ENCODE measurements at places on chromosomes 4 and X.

- no peak for DNase-seq
Observed at GRCh38 chrX:80174925-80175574, 160.5 kb downstream of the TBX22 start.

DNA sequence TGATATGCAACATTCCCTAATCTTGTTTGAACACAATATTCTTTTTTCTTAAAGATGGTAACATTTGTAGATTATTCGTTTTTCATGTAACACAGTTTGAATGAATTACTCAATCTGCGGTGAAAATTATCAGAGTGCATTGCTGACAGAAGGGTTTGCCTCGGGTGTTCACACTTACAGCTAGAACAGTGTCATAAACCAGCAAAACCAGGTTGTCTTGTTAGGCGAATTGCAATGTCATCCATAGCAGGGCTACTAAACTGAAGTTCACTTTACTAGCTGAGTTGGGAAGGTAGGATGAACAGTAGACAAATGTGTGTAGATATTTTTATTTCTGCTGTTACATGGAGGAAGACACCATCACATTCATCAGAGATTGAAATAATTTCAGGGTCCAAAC is 98.9 kb downstream of the SLC39A8 start:
- no peak for DNase-seq

GRCh38 chr4:10108818-10109783 is 7.5 kb downstream of the WDR1 start:
- no peak for DNase-seq

DNA sequence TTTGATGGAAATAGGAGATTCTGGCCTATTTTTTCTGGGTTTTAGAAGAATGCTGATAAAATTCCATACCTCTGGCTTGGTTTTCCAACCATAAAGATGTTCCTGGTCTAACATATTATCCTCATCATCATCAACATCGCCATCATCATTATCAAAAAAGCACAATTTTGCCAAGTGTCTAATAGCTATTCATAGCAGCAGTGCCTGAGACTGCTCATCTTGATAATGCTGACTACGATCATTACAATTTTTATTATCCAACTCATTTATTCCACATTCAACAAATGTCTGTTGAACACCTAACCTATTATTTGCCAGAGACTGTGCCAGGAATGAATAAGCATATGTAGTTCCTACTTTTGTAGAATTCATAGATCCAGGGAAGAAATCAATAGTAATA is 303.5 kb upstream of the GATB start:
- no peak for DNase-seq

- DNase-seq: peak; percentile 26
Observed at GRCh38 chrX:39149761-39150160, 348.5 kb downstream of the MID1IP1 start.

- DNase-seq: no peak
Observed at GRCh38 chr4:23097251-23097650, 404.5 kb downstream of the GBA3 start.

DNA sequence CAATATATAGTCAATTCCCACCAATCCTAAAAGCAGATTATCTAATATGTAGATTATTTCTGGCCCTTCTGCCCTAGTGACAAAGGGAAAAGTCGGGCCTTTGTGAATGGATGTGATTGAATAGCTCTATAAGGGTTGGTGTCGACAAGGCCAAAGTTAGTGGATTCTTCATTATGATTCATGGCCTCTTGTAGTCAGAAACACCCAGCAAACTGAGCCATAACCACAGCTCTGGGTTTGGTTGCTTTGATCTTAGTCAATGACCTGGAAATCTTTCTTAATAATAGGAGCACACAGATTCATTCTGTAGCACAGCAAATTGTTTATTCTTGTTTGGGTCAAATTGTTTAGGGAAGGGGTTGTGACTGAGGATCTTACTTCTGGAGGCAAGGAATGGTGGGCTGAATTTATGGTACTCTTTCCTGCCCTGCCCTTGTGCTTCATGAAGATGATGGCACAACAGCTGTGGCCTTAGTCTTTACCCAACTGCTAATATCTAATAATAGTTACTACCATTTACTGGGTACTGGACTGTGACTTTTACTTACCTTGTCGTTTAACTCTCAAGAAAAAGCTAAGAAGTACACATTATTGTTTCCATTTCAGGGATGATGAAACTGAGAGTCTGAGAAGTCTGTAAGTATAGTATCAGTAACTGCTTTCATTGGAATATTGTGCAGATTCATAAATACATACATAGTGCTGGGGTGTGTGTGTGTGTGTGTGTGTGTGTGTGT is 74.0 kb downstream of the AFF2 start:
- DNase-seq: no peak

DNA sequence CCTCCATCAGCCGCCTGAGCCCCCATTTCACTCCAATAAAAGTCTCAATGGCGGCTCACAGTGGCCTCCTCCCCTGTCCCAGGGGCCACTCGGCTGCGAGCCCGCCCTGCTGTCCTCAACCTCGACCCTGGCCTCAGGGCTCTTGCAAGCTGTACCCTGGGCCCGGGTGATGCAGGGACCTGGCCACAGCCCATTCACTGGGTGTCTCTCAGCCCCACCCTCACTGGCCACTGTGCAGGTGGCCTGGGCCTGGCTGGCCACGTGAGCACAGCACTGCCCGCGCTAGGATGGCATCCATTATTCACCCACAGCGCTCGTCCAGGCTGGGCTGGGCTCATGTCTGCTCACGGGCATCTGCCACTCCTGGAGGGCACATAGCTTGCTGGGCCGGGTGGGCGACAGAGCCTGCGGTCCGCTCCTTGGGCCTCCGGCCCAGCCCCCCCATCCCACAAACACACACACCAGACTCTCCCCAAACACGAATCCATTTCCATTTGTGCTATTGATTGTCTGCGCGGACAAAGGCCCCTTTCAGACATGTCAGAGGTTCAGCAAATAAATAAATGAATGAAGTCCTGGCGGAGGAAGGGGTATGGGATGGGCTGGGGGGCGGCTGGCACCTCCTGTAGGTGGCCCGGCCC is 16.5 kb upstream of the FGFR3 start:
- DNase-seq: no peak

GRCh38 chr4:141565379-141566089 is 70.8 kb upstream of the IL15 start:
- no peak for DNase-seq

- DNase-seq: no peak
Observed at GRCh38 chr4:42454755-42455420, 57.6 kb downstream of the SHISA3 start.

DNA sequence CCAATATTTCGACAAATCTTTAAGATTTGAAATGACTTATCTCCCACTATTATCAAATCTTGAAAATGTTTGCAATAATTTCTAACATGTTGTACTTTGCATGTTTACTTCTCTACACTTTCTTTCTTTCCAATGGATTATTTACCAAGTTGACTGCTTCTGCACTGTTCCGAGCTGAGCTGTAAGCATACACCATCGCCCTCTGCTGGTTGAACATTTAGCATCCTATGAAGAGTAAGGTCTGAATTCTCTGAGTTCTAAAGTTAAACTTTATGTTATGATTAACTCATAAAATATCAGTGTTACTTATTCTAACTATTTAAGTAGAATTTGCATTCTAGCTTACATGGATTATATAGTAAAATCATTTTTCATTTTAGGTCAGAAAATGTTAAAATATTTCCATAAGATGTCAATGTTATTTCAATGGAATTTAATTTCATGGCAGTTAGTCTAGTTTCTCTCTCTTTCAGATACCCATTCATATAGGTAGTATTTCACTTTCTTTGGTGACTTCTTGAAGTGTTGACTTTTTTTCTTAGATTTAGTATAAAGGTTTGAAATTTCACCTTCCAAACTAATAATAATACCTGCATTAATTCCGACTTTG is 137.4 kb downstream of the DKK2 start:
- DNase-seq: peak; percentile 42

- DNase-seq: no peak
Observed at GRCh38 chr4:185749858-185750257, 62.1 kb downstream of the SORBS2 start.

DNA sequence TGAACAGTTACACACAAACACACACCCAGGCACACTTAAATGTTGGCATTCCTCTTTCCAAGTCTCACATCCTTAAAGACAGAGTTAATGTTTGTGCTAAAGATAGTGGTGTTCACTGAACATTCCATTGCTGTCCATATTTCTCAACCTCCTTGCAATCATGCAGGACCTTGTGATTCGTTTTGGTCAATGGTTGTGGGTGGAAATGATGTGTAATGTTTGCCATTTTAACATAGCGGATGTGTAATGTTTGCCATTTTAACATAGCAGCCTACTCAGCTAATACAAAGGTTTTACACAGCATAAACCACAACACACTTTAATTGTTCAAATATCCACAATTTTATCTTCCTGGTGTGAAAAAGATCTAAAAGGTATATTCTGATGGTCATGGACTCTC is 93.9 kb downstream of the CEP44 start:
- DNase-seq: no peak

DNA sequence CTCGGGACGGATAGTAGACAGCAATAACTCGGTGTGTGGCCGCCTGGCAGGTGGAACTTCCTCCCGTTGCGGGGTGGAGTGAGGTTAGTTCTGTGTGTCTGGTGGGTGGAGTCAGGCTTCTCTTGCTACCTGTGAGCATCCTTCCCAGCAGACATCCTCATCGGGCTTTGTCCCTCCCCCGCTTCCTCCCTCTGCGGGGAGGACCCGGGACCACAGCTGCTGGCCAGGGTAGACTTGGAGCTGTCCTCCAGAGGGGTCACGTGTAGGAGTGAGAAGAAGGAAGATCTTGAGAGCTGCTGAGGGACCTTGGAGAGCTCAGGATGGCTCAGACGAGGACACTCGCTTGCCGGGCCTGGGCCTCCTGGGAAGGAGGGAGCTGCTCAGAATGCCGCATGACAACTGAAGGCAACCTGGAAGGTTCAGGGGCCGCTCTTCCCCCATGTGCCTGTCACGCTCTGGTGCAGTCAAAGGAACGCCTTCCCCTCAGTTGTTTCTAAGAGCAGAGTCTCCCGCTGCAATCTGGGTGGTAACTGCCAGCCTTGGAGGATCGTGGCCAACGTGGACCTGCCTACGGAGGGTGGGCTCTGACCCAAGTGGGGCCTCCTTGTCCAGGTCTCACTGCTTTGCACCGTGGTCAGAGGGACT is 5.7 kb upstream of the MSANTD1 start:
- no peak for DNase-seq

DNA sequence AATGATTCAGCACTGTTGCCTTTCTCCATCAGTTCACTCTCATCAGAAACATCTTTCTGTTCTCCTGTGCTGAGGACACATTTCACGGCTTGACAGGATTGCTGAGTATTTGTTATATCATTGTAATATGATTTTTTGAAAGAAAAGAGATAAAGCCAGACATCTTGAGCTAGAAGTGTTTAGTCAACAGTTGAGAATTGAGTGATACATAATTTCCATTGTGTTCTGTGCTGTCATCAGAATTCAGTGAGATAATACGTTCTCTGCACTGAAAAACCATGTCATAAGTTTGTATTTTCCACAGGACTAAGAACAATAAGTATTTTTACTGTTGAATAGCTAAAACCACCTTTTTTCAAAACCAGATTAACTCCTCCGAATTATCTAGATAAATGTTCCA is 50.2 kb upstream of the GPRIN3 start:
- no peak for DNase-seq

GRCh38 chr4:21034728-21035127 is 334.5 kb downstream of the PACRGL start:
- DNase-seq: no peak

- DNase-seq: peak; percentile 26
Observed at GRCh38 chr4:104394406-104395167, 100.1 kb downstream of the CXXC4 start.

GRCh38 chr4:48804584-48805301 is 24.7 kb upstream of the FRYL start:
- DNase-seq: no peak

- DNase-seq: no peak
Observed at GRCh38 chr4:177879851-177880250, 437.6 kb upstream of the AGA start.

GRCh38 chrX:39576041-39576872 is 521.5 kb downstream of the BCOR start:
- peak; percentile 46 for DNase-seq

GRCh38 chr4:168803732-168804131 is 206.3 kb downstream of the CBR4 start:
- DNase-seq: no peak

- no peak for DNase-seq
Observed at GRCh38 chrX:72620550-72621145, 48.0 kb upstream of the HDAC8 start.

DNA sequence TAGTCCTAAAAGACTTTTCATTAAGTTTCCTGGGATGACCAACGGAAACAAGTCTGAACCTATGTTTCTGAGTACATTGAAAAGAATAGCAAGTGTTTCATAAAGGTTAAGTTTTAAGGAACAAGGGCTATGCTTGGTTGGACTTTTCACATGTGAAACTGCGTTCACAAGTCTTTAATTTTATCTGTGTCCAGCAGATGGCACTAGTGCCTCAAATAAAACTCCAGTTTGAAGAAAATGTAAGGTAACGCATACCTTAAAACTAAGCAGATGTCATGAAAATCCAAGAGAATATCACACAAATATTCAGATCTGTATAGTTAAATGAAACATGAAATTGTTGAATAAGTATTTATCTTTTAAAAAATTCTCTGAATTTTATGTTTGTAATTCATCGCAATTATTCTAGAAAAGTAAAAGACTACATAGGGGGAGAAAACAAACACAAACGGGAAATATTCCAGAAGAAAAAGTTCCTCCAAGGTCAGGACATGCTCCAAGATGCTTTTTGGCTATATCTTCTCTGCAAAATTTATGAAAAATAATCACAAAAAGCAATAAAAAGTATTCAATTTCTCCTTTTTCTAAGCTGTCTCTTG is 89.6 kb upstream of the MAD2L1 start:
- peak; percentile 74 for DNase-seq

Measured in cerebellar cortex (tissue), 1 donor.